ENCODE measurements at places on chromosomes 6 and 20. TPM values are rescaled to one million over a fixed set of nuclear protein-coding genes. Genes with fewer than 3 reads are reported as not detected.

GRCh38 chr20:12051206-12052163, 133.8 kb downstream of the BTBD3 start:
- no peak for ATAC-seq

GRCh38 chr6:52537001-52537753, 39.7 kb downstream of the TRAM2 start:
- peak; percentile 27 for ATAC-seq

DNA sequence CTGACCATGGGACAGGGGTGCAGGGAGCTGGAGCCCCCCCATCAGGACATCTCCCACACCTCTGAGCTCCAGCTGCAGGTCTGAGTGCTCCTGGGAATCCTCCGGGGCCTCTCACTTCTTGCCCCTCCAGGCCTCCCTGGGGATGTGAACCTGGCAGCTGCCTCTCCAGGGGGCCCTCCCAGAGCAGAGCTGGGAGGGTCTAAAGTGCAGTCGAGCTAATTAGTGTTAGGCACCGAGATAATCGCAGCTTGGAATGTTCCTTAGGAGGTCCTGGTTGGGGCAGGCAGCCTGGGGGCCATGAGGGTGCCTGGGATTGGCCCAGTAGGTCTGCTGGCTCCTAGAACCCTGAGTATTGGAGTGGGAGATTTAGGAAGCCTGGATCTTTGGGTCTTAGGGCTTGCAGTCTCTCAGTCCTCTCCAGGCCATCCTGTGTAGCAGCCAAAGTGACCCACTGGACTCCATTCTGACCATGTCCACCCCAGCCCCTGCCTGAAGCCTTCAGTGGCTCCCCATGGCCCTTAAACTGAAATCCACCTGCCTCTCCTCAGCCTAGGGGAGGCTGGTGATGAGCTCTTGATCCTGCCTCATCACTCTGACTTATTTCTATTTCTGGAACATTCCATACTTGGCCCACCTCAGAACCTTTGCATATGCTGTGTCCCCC, 26.0 kb downstream of the CEBPB start:
- ATAC-seq, result no peak

DNA sequence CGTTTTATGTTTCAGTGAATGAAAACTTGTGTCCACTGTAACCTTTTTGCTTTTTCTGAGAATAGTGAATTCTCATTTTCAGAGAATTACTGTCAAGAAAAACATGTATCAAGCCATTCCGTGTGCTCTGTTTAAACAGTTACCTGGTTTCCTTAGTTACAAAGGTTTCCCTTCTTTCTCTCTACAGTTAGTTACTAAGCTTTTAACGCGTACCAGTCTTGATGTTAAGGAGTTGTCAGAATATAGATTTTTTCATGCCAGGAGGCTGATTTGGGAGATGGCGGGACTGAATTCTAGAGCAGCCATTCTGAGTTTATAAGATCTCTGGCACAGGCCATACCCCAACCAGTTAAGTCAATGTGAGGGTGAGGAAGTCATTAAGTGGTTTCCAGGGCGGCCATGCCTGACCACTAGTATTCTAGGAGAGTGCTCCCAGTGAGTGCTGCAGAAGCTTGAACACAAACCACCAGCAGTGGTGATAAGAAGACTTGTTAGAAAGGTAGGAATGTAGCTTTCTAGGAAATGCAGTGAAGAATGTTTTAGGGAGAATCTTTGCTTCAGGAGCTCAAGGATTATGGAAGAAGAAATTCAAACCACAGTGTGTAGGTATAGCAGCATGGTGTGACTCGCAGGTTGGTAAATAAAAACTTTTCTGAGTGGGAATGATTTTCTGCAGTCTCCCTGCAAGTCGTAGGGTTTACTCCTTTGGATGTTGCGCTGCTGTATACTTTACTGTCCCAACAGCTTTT, 112.9 kb downstream of the JARID2 start:
- ATAC-seq, result peak; percentile 18

TLDC2 gene
- 0.20 TPM for total RNA-seq

DACT2 gene
- total RNA-seq, result 0.44 TPM

DNA sequence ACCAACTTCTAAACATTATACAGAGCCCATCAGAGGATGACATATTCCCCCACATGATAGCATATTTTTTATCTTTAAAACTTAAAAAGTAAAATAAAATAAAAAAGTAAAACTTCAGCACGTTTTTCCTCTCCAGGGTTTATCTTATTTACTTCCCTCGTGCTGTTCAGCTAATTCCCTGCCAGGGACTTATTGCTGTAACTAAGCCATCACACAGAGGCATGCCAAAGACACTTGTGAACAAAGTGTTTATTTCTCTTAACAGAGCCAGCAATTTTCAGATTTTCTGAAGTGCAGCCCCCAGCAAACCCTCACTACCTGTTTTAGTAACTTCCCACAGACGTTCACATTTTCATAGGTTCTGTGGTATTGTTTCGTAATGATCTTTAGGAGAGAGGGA, 293.8 kb downstream of the ZNF217 start:
- ATAC-seq, result no peak

GRCh38 chr20:46215913-46216707, 92.2 kb downstream of the CDH22 start:
- no peak for ATAC-seq

SNAI1 gene
- 0.36 TPM for total RNA-seq

GRCh38 chr6:159680104-159680503, 12.9 kb downstream of the SOD2 start:
- peak; percentile 76 for ATAC-seq

ERMARD gene
- total RNA-seq, result 19.6 TPM

GRCh38 chr6:11702500-11703130, 76.0 kb downstream of the ADTRP start:
- ATAC-seq, result peak; percentile 95

All from esophagus mucosa (tissue), 1 donor.